ENCODE measurements at places on chromosomes 3 and 15.

DNA sequence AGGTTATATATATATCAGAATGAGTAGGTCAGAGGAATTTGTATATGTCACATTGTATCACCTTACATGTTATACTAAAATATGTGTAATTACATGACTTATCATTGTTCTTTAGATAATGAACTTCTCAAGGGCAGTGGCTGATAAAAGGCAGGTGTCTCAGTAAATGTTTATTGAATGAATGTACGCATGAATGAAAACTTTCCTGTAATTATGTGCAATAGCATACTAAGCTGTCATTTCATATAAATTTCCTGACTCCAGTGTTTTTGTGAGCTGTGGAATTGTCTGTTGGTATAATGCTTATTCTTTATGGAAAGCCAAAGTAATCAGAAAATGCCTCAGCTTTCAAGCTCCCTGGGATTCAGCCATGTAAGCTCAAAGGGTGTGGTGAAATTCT, 4.2 kb downstream of the TBC1D23 start:
- no peak for DNase-seq

DNA sequence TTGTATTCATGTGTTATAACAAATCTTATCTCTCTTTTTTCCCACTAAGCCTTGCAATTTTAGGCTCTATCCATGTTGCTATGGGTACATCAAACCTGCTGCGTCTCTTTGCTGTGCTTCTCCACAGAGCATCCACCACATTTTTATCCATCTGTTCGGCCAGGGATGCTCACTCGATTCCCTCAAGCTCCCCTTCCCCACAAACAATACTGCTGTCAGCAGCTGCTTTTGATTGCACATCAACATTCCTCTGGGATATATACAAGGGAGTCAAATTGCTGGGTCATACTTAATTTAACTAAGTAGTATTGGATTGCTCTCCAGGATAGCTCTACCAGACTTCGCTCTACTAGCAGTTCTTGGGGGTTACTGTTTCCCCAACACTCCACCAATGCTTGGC, 36.8 kb downstream of the TMEM108 start:
- no peak for DNase-seq

GRCh38 chr3:107216711-107217110, 160.5 kb upstream of the CCDC54 start:
- DNase-seq = peak; percentile 60

GRCh38 chr15:25055356-25056068, 100.7 kb downstream of the SNRPN start:
- DNase-seq = no peak

DNA sequence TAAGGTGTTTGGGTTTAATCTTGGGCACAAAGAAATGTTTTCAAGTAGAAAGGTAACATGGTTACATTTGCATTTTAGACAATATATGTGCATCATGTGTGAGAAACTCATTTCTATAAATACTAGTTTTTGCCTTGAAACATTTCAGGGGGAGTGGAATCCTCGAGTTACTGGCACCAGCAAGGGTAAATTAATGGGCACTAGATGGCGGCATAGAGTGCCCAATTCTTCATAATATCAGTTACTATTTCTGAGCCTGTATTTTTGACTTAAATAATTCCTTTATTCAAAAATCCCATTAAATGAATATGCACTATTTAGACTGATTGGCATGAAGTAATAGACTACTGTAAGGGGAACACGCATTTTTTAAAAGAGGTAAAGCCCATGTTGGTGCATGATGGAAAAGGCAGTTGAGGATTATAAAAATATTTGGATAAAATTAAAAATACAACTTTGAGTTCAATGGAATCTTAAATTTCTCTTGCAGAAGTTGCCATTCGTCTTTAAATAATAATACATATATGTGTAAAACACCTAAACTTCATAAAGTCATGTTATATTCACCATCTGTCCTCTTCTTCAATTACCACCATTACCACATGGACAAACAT, 106.3 kb downstream of the ZBTB20 start:
- peak; percentile 54 for DNase-seq

DNA sequence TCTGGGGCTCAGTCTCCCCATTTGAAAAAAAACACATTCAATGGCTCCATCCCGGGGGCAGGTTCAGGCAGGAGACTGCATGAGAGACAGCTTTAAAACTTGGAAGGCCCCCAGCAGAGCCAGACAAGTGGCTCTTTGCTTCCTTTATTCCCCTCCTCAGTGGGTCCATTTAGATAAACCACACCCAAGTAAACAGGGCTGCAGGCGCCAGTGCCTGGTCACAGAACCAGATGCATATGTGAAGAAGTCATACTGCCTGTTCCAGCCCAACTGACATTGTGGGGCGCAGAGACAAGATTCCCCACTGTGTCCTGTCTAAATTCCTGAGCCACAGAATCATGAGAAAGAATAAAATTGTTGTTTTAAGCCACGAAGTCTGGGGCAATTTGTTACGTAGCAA, 9.0 kb downstream of the FBN1 start:
- no peak for DNase-seq

DNA sequence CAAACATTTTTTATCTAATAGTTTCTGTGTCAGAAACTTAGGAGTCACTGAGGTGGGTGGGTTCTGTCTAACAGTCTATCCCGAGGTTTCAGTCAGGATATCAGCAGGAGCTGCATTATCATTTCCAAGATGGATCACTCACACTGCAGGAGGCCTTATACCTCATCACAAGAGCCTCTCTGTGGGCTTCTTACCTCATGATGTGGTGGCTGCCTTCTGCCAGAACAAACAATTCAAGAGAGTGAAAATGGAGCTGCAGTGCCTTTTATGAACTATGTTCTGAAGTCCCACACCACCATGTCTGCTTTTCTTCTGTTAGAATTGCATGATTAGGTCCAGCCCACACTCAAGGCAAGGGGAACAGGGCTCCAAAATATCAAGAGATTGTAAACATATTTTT, 27.9 kb downstream of the RFX7 start:
- no peak for DNase-seq

- DNase-seq = no peak
Observed at GRCh38 chr3:25429361-25430286, 1.6 kb downstream of the RARB start.

GRCh38 chr3:31790193-31791089, 190.6 kb downstream of the OSBPL10 start:
- DNase-seq = no peak

DNA sequence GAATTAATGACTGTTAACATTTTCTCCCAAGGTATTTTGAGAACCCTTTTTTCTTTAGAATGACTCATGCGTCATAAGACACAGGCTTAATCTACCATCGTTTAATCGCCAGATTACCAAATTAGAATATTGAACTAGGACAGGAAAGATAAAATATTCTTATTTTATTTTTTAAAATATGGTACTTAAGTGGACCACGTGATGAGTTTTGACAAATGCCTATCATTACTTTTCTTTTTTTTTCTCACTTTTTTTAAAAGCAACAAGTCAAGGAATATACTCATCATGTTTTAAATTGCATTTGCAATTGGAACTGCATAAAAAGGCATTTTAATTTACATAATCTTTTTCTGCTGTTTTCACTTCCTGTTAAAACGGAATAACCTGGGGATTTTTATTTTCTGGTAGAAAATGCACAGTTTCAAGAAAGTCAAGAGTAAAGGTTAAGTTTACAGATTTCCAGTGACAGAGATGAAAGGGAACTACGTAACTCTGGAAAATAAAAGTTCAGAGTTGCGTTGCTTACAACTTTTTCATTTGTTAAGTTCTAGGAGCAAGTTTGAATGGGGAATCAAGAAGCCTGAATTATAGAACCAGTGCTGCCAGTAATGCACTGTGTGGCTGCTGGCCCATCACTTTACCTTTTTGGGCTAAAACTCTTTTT, 23.6 kb downstream of the SIAH2 start:
- no peak for DNase-seq

DNA sequence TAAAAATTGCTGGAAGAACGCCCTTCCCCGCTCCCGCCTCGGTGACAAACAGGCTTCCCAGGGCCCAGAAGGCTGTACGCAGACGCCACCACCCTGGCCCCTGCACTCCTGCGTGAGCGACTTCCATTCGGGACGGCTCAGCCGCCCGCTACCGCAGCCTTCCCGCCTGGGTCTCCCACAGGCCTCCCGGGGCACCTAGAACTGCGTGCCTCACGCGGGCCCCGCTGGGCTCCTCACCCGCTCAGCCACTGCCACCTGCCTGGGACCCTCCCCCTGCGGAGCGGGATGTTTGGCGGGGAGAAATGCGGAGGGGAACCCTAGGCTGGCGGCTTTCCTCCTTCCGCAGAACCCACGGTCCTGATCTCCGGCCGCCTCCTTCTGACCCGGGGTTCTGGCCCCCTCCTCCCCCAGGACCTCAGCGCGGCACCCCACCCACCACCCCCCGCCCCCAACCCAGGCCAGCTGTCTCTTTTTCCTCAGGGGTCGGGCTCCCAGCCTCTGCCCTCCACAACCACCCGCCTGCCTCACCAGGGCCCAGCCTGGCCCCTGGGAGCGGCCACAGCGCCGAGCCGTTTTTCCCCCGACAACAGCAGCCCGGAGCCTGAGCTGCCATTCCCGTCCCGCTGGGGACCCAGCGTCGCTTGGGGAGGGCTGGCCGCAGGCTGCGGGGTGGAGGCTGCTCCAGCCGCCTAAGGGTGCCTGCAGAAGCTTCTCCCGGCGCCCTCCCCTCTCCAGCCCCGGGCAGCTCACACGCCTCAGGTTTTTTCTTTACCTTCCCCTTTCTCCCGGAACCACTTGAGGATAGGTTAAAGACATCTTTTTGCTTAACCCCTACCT, 27.6 kb upstream of the RAB7A start:
- DNase-seq = peak; percentile 72

DNA sequence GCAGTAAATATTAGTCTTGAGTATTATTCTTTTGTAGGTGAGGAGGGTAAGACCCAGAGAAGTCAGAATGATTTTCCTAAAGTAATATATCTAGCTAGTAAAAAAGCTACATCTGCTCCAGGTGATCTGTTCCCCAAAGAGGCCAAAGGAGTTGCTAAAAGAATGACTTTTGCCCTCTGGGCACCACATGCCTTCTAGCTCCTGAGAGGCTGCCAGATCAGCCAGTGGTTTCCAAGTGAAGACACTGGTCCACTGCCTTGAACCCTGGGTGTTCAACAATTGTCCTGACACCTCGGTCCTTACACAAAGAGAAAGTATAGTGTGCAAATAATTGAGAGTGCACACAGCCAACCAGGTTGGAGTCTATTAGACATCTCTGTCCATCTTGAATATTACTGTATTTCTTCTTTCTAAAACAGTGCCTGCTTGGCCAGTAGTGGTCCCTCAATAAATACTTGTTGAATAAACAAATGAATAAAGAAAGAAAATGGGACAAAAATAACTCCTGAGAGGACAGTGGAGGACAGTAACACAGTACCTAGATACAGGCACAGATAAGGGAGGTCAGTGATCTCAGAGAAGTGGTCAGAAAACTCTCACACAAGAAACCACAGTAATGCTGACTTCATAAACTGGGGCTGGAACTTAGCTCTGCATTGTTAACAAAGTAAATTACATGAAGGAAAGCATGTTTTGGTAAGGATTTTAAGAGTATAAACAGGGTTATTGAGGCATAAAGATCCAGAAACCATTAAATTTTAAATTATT, 56.6 kb upstream of the CSTA start:
- DNase-seq = no peak

DNA sequence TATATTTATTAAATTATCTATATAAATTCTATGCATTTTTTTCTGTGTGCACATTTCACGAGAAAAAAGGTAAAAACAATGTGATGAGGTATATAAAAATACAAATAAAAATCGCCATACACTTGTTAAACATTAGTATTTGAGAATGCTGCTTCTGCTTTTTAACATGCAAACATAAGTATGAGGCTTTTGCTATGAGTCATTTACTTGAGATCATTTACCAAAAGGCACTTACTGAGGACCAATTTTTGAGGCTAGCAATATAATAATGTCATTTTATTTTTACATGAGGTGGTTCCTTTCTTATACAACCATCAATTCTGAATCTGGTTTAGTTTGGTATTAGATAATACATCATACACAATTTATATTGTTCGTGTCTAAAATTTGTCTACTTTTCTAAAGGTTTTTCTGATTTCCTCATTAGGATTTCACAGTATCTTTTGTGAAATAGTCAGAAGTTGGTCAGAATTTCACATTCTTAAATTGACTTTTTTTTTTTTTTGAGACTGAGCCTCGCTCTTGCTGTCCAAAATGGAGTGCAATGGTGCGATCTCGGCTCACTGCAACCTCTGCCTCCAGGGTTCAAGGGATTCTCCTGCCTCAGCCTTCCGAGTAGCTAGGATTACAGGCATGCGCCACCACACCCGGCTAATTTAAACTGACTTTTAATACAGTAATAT, 25.6 kb downstream of the DCUN1D1 start:
- DNase-seq = peak; percentile 6

- no peak for DNase-seq
Observed at GRCh38 chr15:80830677-80831076, 51.5 kb downstream of the CEMIP start.

- no peak for DNase-seq
Observed at GRCh38 chr15:70687482-70687881, 75.9 kb downstream of the UACA start.

DNA sequence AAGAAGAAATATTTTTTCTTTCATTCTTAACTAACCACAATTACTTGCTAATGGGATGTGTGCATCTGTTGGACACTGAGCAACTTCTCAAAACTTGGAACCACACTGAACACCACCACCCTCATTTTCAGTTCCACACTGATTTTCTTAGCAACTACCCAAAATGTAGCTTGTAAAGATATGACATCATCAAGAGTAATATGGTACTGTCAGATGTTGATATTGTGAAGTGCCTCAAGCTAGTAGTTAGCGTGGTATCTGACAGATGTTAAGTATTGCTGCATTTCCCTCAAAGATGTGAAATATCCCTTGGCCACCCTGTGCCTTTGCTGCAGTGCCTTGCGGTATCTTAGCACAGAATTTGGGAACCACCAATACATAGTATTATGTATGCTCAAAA, 9.3 kb downstream of the RFTN1 start:
- DNase-seq = peak; percentile 27

- DNase-seq = peak; percentile 37
Observed at GRCh38 chr3:161274691-161275298, 53.7 kb downstream of the NMD3 start.

- DNase-seq = no peak
Observed at GRCh38 chr15:98000249-98001203, 40.0 kb downstream of the ARRDC4 start.
